T-cell (primary cell): ENCODE measurements at places on chromosomes 2 and 18. TPM values are rescaled to one million over a fixed set of nuclear protein-coding genes. Genes with fewer than 3 reads are reported as not detected.

DNA sequence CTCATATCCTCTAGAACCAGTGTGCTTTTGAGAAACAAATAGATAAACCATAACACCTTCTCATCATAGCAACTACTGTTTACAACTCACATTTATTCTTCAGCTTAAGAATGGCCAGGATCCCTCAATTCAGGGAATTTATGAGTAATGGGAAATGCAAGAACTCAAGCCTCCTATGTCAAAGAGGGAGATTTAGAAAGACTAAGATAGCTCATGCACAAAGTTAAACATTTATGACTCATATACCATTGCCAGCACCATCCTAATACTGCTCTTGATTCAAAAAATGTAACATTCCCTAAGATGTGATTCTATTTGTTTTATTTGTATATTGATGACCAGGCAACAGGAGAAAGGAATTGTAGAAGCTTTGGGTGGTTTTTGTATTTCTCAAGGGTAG is 172.8 kb downstream of the CYP26B1 start:
- no peak for DNase-seq

GRCh38 chr2:195961873-195962272 is 106.8 kb downstream of the DNAH7 start:
- no peak for DNase-seq

- no peak for DNase-seq
These were observed 533.7 kb upstream of the TNP1 start for GRCh38 chr2:217393585-217394032.

GRCh38 chr2:141199711-141200110 is 931.1 kb downstream of the LRP1B start:
- DNase-seq = no peak

DNA sequence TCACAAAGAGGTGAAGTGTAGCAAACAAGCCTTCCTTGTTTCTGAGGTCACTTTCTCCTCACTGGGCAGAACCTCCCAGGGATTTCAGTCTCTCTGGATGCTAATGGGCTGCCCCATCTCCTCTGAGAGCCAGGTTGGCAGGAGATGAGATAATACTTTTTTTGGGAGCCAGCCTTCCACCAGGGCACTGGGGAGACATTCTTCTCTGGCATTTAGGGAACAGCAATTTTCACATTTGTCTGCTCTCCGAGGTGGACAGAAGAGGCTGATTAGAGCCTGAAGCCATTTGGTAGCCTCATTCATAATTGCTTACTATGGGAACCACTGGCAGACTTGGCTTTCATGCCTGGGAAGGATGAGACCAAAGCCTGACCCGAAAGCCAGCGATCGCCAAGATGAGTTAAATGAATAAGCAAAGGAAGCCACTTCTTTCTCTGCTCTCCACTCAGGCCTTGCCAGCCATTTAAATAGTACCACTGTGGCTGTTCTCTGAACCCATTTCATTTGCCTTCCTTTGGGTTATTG is 70.1 kb downstream of the NRP2 start:
- DNase-seq = no peak

DNA sequence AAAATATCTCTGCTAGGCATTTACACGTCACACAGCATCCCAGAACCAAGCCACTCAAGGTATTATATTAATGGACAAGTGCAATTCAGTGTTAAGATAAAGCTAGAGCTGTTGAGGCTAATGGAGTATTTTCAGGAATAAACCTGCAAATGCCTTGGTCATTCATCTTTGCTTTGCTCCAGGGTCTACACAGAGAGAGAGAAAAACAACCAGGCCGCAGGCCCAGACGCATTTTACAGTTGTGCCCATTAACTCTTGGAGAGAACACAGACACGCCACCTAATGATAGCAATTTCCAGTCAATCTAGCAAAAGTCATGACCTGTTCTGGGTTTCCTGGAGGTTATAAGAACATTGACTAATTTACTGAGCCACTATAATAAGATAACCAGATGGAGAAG is 829.3 kb downstream of the LRRTM4 start:
- DNase-seq = no peak

Gene TTN
- 29.3 TPM for total RNA-seq

Gene LINC00305
- total RNA-seq = not detected

DNA sequence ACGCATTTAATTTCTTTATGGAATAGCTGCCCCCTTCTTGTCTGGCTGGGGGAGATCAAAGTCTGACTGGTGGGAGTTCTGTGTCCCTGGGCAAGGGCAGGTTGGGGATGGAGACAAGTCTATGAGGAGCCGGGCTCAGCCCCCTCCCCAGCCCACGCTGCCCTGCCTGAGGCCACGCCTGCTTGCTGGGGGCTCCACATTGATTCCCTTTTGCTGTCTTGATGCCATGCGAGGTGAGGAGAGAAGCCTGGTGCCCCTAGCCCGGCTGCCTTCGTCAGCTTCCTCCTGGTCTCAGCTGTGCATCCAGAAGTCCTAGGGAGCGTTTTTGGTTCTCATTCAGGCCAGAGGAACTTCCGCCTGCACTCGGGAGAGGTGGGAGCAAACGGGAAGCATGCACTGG is 247.9 kb downstream of the NDUFA10 start:
- no peak for DNase-seq

DNA sequence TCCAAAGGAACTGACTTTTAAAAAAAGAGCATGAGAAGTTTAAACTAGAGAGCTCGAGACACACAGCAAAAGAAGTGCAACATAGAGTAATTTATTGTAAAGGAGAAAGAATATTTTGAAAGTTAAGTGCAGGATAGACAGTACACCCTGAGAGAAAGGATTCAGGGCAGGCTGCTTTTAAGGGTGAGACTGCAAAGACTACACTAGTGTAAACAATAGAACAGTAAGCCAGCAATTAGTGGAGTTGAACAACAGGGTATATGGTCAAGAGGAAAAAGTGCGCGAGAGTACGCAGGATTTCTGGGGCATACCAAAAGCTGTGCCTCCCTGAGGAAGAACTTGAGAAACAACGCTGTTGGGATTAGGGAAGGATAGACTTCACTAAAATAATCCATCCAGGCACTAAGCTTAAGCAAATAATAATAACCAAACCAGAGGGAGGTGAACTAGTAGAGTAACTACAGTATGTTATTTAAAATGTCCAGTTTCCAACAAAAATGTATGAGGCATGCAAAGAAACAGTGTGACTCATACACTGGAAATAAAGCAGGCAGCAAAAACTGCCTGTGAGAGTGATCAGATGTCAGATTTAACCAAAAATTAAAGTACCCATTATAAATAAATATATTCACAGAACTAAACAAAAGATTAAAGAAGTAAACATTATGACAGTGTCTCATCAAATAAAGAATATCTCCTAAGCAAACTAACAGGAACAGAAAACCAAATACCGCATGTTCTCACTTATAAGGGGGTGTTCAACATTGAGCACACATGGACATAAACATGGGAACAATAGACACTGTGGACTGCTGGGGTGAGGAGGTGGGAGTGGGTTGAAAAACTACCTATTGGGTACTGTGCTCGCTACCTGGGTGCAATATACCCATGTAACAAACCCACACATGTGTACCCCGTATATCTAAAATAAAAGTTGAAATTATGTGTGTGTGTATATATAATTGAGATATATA is 40.5 kb upstream of the EMILIN2 start:
- DNase-seq = no peak
